Inflammatory macrophage treated with lipopolysaccharide for 1 hour (primary cell): ENCODE measurements at places on chromosomes 5 and 9.

DNA sequence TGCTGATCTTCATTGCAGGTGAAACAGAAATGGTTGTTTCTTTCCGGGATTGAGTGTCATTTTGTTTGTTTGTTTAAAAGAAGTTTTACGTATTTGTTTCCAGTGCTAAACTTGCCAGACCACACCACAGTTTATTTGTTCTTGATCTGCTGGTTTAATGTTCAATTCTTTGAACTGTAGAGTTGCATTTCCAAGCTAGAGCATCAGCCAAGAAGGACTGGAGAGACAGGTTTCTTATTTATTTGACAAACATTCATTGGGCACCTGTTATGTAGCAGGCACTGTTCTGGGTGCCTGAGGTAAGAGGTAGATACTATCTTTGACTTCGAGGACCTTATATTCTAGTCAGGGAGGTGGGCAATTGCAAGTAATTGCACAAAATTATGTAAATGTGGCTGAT lies 45.0 kb downstream of the MCCC2 start:
- no peak for DNase-seq

DNA sequence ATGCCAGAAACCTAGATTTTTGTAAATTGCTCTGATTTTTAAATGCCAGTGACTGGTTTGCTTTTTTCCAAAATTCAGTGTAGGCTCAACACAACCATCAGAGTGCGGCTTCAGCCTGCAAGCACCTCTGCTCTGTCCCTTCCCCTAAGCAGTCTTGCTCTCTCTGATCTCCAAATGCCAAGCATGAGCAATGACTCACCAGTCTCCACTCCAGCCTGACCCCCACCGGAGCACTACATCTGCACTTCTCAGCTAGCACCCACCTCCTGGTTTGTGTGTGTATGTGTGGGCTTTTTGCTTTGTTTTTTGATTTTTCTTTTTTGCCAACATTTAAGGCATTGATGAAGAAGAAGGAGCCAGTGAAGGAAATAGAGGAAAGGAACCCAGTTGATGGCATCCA lies 61.4 kb upstream of the ADRA1B start:
- no peak for DNase-seq

DNA sequence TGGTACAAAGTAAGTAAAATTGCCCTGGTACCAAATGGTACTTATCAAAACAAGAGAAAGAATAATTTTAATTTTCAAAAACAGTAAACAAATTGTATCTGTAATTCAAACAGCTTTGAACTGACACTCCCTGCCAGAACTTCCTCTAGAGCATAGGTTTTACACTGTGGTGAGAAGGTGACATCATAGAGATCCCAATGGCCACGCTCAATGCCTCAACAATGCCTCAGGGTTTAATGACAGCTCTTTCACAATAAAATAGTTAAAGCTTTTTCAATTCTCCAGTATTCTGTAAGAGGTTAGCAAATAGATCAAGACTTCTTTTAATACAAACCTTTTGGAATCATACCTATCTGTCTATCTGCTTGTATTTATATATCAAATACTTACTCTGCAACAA lies 437.1 kb downstream of the PRR16 start:
- no peak for DNase-seq

DNA sequence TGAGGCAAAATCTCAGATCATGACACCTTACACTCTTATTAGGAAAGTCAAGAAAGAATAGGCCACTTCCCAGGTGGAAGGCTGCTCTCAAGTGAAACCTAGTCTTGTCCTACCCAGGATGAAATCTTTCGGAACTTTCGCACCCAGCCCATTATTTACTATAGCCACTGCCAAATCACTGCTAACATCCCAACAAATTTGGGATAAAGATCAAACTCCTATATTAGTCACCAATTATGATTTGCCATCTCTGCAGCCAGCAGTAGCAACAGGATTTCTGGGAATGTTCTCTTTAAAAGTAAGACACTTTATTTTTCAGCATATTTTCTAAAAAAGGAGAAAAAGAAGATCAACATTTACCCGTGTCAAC lies 224.6 kb downstream of the GAS1 start:
- no peak for DNase-seq

- no peak for DNase-seq
These were observed 34.1 kb downstream of the ATOX1 start for GRCh38 chr5:151724360-151724759.

- DNase-seq, result no peak
These were observed 52.2 kb downstream of the GARNL3 start for GRCh38 chr9:127316586-127317323.

- peak; percentile 51 for DNase-seq
These were observed 232.4 kb downstream of the ESM1 start for GRCh38 chr5:54753034-54753433.

- no peak for DNase-seq
These were observed 108.4 kb downstream of the PSD2 start for GRCh38 chr5:139903795-139904565.

GRCh38 chr9:136109351-136110081 lies 9.2 kb downstream of the TMEM250 start:
- peak; percentile 60 for DNase-seq

DNA sequence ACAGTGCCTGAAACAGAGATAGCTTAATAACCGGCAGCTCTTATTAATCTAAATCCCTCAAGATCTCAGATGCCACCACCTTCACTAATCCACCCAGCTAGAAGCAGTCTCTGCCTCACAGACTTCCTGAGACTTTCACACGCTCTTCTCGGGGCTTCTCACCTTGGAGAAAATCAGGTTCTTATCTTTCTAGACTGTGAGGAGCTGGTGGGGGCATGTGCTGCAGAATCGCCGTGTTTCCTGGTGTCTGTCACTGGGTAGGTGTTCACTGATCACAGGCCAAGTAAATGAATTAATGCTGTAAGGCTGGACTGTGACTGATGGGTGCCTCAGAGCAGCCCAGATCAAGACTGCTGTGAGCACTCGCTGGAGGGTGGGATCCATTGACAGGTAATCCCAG lies 101.7 kb downstream of the PSD2 start:
- DNase-seq, result no peak

DNA sequence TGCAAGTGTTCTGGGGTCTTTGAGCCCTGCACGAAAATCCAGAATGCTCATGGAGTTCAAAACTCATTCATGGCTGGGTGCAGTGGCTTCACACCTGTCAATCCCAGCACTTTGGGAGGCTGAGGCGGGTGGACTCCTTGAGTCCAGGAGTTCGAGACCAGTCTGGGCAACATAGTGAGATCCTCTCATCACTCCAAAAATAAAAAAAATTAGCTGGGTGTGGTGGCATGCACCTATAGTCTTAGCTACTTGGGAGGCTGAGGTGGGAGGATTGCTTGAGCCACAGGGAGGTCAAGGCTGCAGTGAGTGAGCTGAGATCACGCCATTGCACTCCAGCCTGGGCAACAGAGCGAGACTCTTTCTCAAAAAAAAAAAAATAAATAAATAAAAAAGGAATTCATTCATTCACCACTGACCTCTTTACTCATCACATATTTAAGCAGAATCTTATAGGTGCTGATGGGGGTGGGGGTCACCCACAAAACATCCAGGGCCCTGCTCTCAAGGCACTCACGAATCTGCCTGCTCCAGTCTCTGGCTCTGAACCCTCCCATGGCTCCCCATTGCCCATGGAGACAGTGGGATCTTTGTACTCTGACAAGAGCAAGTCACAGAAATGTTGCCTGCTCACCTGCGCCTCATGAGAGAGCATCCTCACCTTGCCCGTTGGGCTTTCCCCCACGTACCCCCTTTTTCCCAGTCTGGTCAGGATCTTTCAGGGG lies 76.7 kb upstream of the IER5L start:
- DNase-seq, result no peak

DNA sequence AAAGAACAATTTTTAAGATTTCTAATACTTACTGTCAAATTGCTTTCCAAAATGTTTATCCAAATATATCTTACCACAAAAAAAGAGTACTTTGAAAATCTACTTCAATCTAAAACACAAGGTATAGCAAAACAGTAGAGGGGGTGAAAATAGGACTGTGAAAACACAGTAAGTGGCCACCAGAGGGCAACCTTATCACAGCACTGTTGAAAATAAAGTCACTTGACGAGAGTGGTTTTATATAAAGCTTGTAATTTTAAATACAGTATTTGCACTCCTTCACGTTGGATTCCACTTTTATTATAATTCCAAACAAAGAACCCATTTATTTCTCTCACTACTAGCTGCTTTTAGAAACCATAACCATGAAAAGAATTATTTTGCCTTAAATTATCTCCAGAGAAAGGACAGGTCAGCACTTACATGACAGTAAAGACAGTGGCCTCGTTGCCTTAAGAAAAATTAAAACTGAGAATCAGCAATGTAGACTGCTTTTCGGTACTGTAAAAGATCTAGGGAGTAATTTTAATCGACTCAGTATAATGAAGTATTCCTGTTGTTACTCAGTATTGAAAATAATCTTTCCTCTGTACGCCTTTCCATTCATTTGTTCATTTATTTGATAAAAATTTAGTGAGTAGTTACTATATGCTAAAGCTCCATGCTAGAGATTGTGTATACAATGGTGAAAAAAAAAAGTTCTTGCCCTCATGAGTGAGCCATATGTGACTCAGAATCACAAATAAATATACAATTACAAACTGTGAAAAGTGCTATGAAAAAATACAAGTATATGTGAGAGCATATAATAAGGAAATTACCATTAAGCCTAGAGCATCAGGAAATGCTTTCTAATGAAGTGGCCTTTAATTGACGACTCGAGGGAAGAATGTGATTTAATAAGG lies 40.0 kb upstream of the CDK5RAP2 start:
- peak; percentile 47 for DNase-seq

DNA sequence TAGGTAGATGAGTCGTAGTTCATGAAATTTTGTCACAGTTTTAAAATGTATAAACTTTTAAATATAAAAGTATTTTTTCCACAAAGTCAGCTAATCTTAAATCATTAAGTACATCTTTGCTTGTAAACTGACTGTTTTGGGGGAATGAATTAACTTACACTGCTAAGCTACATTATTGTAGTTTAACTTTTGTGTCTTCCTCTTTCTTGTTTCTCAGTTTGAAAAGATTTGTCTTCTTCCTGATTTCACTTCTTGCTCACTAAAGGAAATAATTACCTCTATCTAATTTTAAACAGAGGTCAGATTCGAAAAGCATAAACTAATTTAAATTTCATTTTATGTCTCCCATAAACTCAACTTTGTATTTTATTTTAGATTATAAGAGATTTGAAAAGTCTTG lies 5.7 kb downstream of the NIPSNAP3B start:
- DNase-seq, result no peak

GRCh38 chr5:62431735-62432620 lies 19.4 kb downstream of the IPO11 start:
- DNase-seq, result peak; percentile 20

DNA sequence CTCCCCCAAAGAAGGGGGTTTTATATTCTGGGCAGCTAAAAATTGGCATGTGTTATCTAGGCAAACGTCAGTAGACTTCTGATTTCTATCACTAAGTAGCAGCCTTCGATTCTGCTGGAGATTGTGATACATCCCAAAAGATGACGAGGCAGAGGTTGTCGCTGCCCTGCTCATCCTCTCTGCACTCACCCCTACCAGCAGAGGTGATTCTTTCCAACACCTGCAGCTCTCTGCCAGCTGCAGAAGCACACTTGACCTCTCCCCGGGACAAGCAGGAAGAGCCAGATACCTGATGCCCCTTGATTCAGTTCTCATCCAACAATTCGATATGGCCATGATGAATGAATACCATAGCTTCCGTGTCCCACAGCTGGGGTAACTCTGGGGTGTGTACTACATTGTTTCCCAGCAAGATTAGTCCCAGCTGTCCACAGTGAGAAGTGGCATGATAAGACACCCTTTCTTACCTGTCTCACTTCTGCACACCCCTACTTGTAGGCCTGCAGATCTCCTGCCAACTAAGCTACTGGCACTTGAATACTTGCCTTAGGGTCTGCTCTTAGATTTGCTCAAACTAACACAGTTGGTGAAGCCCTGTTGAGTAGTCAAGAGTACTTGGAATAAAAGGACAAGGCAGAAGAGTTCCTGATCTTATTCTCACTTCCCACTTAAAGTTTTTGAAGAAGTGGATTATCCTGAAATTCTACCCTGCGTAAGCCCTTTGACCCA lies 37.6 kb upstream of the SMAD5 start:
- no peak for DNase-seq
